Pancreas (tissue), 10 donors: ENCODE measurements at places on chromosomes 12 and 14.

DNA sequence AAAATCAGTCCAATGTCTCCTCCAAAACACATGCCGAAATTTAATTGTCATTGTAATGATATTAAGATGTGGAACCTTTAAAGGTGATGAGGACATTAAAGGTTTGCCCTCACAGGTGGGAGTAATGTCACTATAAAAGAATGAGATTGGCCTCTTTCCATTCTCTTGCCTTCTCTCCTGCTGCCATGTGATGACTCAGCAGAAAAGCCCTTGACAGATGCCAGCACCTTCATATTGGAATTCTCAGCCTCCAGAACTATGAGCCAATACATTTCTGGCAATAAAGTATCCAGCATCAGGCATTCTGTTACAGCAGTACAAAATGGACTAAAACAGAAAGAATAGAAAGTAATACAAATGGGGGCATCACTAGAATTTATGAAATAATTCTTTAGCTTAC is 609.7 kb downstream of the SLC16A7 start:
- H3K27me3 ChIP-seq: no peaks in the 10 kb centered on the region
- no peak overlapping the region for H3K27ac ChIP-seq
- DNase-seq: no peak

GRCh38 chr12:116628989-116629388 is 69.8 kb downstream of the MAP1LC3B2 start:
- H3K4me1 ChIP-seq: peaks cover 15% of the 10 kb centered on the region
- H3K27ac ChIP-seq: no peak overlapping the region
- no peak for DNase-seq
- H3K4me3 ChIP-seq: no peak overlapping the region

DNA sequence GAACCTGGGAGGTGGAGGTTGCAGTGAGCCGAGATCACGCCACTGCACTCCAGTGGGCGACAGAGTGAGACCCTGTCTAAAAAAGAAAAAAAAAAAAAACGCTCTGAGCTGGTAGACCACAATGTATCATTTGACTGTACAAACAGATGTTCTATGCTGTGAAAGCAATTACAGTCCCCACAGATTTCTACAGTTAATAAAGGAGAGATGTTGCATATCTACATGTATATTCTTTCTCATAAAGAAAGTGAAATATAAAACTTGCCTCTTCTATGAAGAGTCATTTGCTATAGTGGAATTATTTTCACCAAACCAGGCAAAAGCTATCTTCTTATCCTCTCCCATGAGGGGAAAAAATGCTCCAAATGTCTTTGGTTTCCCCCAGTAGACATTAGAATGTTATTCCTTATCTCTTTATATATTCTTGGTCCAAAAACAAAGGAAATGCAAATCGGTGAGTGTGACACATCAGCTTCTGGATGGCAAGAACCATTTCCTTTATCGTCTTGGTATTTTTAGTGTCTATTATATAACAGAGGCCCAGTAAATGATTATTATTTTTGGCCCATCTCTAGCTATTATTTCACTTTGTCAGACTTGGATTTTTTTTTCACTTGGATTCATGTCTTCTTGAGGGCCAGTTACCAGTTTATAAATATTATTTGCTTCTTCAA is 230.4 kb downstream of the SSPN start:
- no peak for DNase-seq
- H3K4me1 ChIP-seq: no peaks in the 10 kb centered on the region
- no peaks in the 10 kb centered on the region for H3K27me3 ChIP-seq
- H3K27ac ChIP-seq: no peak overlapping the region
- no peaks in the 10 kb centered on the region for H3K36me3 ChIP-seq
- H3K4me3 ChIP-seq: no peak overlapping the region

- DNase-seq: peak; percentile 97
- H3K27me3 ChIP-seq: no peaks in the 10 kb centered on the region
- peak within 1 kb of the TSS; percentile 98 for H3K27ac ChIP-seq
- no peaks in the 10 kb centered on the region for H3K36me3 ChIP-seq
Observed at GRCh38 chr12:124914392-124915238, at the start of gene UBC. TSS of gene UBC (minus strand) at chr12:124914650. CDS start at chr12:124913771, 879 bp downstream.
